OCI-M1 (cell line): ENCODE measurements at places on chromosomes 1 and 21.

GRCh38 chr1:160398823-160399222 is 1.5 kb upstream of the VANGL2 start:
- no peak for DNase-seq

DNA sequence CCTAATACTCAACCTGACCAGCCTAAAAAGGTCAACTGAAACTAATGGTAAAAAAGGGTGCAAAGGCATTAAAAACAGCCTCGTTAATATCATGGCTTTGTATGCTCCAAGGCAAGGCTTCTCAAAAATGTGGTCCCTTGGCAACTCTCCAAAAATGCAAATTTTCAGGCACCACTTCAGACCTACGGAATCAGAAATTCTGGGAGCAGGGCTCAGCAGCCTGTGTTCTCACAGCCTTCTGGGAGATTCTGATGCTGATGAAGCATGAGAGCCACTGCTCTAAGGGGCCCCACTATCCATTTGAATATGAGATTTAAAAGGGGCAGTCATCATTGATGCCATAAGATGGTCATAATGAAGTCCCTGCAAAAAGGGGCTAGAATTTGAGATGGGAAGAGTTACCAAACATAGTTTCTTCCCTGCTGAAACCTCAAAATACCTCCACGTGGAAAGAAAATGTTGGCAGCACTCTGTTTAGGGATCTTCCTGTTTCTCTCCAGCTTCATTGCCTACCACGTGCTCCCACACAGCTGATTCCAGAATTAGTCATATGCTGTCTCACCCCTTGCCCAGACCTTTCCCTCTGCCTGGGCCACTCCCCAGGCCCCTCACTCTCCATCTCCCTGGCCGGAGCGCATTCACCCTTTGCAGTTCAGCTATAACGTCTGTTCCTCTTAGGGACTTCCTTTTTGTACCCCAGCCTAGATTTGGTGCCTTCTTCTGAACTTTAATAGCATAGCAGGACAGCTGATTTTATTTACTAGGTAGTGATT is 46.7 kb downstream of the PHC2 start:
- DNase-seq: no peak

DNA sequence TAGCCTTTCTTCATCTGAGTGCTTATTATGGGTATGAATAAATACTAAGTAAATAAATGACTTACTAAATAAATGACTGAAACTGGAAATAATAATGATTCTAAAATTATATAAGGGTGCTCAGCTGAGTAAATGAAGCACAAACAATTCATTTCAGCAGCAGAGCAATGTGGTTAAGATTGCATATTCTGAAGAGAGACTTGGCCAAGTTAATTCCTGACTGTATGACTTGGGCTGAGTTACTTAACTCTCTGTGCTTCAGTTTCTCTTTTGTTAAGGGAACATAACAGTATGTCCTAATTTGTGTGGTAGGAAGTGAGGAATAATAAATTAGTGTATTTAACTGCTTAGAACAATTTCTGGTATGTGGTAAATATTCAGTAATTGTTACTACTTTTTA is 19.1 kb downstream of the AGL start:
- no peak for DNase-seq

- DNase-seq: no peak
Observed at GRCh38 chr1:117286145-117286544, 75.4 kb upstream of the VTCN1 start.

- no peak for DNase-seq
Observed at GRCh38 chr1:202367271-202367670, 18.8 kb downstream of the PPP1R12B start.
